ENCODE measurements at places on chromosomes 2 and 18.
A peak's percentile ranks its signal among the peaks of the same experiment; 100 is the strongest.

- no peak for DNase-seq
Measured at GRCh38 chr2:98552499-98553179, 55.7 kb downstream of the COA5 start.

- no peak for DNase-seq
Measured at GRCh38 chr2:24007693-24008092, 2.2 kb upstream of the MFSD2B start.

GRCh38 chr2:20645761-20646160 is 5.1 kb downstream of the HS1BP3 start:
- DNase-seq: no peak

GRCh38 chr2:138028538-138028937 is 64.3 kb downstream of the HNMT start:
- DNase-seq: no peak

GRCh38 chr2:54289917-54290316 is 33.9 kb upstream of the TSPYL6 start:
- DNase-seq: peak; percentile 12

- no peak for DNase-seq
Measured at GRCh38 chr18:55996717-55997116, 408.7 kb upstream of the TCF4 start.

GRCh38 chr18:75349668-75350511 is 77.6 kb downstream of the SMIM21 start:
- DNase-seq: no peak

GRCh38 chr2:99032001-99032400 is 96.0 kb upstream of the CRACDL start:
- no peak for DNase-seq

- DNase-seq: no peak
Measured at GRCh38 chr2:200733713-200734198, 78.0 kb upstream of the BZW1 start.

DNA sequence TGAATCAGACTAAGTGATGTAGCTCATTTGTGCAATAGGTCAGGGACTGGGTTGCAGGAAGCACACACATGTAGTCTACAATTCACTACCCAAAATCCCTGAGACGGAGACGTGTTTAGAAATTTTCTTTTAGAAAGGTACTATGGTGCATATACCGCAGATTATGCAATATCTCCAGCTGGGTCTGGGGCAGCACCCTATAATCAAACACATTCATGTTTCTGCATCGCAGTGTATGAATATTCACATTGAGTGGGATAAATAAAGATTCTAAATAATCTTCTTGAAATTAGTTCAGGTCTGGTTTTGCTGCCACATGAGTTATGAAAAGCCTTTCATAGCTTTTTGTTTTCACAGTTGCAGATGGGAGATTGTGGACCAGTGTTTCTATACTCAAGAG is 395.7 kb upstream of the FANCL start:
- no peak for DNase-seq

GRCh38 chr18:44826418-44827259 is 146.0 kb downstream of the SETBP1 start:
- peak; percentile 70 for DNase-seq

DNA sequence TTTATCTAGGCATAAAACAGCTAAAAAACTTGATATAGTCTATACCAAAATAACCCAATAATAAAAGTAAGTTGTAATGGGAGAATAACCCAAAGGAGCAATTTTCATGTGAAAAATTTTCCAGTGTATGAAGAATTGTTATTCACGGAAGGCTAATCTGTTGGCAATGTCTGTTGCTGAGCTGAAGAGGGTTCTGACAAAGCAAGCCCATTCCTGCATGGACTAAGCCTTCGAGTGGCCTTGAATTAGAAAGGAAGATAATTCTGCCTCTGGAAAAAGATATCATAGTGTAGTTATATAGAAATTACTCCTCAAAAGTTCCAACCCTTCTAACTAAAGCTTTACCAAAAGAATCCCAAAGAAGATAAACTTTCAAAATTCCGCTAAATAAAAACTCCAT is 101.5 kb downstream of the MAP2 start:
- no peak for DNase-seq

DNA sequence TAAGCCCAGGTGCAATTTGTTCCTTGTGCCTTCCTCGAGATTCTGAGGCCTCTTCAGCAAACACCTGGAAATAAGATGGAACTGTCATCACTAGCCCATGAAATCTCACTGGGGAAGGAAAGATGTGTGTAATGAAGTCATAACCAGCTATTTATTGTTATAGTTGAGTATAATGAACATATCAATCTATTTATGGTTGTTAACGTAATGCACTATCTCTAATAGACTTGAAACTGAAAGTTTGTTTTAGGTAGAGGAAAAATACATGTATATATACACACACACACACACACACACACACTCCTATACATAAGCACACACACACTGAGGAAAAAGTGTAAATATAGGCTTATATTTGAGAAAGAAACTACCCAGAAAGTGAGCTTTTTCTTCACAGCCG is 62.8 kb downstream of the UGGT1 start:
- DNase-seq: no peak

DNA sequence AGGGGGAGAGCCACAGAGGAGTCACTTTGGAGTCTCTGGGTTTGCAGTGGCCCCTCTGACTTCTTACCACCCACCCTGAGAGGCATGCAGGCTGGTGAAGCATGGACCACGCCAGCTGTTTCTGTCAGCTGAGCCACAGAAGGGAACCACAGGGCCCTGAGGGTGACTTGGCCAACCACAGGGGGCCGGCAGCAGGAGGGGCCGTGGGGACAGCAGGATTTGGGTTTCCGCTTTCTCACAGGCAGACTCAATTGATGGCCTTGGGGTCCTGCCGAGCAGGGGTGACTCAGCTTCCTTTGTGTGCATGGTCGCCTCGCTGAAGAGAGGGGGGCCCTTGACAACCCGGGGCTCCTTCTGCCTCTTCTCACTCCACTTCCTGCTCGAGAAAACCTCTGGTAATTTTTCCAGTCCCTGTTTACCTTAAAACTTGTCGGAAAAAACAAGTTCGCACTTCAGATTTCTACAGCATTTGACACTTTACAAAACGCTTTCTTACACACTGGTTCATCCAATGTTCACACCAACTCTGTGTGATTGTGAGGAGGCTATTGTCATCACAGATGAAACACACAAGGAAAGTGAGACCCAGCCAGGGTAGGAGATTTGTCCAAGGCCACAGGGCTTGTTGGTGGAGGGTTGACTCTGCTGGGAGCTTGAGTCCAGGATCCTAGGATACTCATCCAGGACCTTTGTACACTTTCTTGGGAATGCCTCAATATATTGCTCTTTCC is 311.2 kb downstream of the LPIN1 start:
- DNase-seq: no peak

DNA sequence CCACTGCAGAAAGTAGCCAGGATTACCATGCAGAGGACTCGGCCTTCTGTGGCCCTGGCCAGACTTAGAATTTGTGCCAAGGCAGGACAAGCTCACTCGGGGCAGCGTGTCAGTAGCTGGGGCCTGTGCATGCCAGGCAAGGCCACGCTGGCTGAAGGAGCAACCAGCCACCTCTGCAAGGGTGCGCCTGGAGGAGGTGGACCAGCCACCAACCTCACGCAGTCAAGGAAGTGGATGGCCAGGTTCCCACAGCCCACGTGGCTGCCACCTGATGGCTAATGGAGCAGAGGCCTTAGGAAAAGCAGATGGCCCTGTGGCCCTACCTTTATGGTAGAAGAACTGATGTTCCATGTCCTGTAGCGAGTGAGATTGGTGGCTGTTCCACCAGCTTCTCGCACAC is 107.9 kb downstream of the CCDC74A start:
- no peak for DNase-seq

DNA sequence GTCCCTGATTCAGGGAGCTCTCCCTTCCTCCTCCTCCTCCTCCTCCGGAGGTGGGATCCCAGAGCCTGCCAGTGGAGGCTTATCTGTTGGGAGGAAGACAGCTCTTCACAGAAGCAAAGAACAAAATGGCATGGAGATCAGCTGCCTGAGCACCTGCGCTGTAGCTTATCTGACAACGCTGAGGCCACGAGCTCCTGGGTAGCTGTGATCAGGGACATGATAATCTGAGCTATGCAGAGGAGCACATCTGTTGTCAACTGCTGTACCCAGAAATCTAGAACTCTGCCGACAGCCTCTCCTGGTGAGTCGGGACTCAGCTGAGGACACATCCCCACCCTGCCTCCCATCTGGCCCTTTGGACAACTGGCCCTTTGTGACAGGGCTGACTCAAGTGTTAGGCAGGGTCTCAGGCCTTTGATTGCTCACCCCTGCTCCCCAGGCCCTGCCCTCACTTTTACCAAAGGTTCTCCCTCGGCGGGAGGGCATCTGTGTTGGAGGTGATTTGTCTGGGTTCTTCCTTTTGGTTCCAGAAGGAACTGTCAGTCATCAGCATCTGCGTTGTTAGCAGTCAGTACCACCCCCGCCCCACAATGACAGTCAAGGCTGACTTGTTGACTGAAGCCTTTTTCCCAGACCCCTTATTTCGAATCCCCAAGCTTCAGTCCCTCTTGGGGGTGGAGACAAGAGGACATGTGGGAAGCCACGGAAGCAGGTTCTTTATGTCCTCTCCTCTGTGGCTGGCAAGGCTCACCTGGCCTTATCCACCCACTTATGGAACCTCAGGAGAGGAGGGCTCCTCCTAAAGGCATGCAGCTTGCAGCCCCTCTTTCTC is 5.9 kb upstream of the CNNM3 start:
- DNase-seq: no peak

DNA sequence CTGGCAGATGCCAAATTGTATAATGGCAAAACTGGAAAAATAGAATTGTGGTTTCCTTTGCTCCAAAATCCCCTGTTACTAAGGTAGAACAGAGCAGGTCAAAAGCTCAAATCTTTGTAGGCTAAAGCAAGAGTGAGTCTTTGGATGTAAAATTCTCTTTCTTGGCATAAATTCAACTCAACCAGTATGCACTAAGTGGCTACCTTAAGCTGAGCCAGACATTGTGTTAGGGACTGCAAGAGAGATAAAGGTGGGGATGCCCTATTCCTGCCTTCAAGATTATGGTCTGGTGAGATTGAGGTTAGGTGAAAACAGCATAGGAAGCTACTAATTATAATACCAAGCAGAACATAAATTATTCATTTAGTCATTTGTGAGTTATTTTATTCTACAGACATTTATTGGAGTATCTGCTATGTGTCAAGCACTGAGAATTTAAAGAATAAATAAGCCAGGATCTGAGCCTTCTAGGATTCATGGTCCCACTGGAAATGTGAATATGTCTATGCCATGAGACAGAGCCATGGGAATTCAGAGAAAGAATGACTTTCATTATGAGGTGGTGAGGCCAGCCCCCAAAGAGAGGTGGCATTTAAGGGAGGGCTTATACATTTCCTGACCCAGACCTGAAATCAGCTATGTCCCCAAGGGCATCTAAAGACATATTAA is 198.0 kb upstream of the NCKAP5 start:
- no peak for DNase-seq

GRCh38 chr2:130864830-130865800 is 28.4 kb downstream of the ARHGEF4 start:
- no peak for DNase-seq

- no peak for DNase-seq
Measured at GRCh38 chr2:30736461-30737325, 70.6 kb downstream of the CAPN13 start.

- no peak for DNase-seq
Measured at GRCh38 chr18:74286856-74287255, 4.9 kb downstream of the CYB5A start.

DNA sequence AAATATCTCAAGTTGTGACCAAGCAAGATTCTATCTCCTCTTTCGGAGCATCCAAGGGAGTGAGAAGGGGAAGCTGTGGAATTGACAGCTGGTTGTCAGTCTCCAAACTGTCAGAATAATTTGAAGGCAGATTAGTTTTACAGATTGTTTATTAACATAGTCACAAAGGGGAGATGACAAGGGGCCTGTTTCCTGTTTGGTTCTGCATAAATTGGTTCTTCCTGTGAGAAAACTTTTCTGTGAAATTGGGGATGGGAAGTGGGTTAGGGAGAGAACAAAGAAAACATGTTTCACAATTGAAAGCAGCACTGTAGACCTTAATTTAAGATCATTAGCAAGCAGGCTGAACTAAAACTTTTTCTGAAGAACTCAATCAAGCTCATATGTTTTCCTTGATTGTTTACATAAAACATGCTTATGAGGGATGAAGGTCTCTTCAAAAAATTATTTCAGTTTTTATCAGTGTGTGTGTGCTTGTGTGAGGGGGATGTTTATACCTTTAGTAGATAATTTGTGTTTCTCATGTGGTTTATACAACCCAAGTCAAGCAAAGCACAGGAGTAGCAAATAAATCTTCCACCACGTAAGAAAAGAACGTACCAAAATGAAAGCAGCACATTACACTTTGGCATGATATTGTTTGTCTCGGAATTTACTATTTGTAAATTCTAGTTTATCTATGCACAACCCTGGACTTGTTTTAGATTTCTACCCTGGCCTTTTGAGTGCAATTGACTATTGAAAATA is 604.9 kb upstream of the CDH2 start:
- DNase-seq: no peak

- no peak for DNase-seq
Measured at GRCh38 chr2:42336361-42336965, 24.6 kb downstream of the COX7A2L start.

- DNase-seq: no peak
Measured at GRCh38 chr2:54227798-54228197, 28.2 kb downstream of the TSPYL6 start.

DNA sequence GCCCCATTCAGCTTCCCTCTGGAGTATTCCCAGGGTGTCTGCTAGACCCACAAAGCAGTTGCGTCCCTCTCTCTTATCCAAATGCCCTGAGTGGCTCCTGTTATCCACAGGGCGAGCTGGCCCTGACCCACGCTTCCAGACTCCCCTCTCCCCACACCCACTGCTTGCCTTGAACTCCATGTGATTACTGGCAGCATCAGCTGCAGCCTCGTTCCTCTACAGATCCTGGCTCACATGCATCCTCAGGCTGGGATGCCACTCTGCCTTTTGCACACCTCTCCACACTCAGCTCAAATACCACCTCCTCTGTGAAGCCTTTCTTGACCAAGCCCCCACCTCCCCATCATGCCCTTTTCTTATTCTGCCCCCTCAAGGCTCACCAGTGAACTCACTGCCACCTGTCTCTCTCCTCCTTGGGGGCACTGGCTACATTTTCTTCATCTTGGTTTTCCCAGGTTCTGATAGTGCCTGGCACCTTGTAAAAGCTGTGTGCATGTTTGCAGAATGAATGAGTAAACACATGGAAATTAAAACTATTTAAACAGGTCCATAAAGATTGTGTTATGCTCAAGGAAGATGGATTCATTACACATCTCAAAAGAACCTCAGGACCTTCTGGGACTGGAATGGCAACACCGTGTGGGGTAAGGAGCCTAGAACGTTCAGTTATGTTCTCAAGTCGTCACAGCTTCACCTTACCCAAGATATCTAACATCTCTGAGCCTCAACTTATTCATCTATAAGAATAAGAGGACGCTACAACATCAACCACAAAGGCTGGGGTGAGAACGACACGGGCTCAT is 165.0 kb downstream of the BCL2 start:
- no peak for DNase-seq

DNA sequence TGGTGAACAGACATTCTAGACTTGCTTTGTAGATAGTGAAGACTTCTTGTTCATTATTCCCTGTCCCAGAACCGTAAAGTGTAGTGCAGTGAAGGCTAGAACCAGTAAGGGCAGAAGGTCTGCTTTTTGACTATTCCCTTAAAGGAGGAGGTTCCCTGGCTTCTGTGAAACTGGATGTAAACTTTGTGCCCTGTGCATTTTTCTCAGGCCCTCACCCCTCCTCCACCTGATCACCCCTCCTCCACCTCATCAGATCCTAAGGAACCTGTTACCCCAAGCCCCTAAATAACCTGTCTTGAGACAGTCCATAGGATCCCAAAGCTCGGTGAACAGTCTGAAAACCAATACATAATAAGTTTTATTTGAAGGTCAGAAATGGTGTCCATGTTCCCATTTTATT is 33.7 kb downstream of the SFT2D3 start:
- no peak for DNase-seq

- no peak for DNase-seq
Measured at GRCh38 chr2:28108143-28108542, 217.6 kb downstream of the BABAM2 start.

All from ELF-1 (cell line).